ENCODE measurements at places on chromosomes 3 and 15.

DNA sequence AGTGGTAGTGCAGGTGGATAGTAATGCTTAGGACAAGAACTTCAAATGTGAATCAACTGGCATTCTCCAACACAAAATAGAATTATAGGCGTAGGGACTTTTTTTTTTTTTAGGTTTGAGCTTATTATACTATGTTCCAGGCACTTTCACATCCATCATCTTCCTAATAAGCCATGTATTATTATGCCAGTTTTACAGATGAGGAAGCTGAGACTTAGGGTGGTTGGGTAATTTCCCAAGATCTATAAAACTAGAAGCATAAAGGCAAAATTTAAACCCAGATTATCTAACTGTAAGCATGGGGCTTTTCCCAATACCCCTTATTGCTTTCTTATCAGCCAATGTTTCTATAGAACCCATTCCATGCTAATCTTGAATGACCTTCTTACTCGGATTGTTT is 75.1 kb upstream of the ETV5 start:
- DNase-seq: no peak

DNA sequence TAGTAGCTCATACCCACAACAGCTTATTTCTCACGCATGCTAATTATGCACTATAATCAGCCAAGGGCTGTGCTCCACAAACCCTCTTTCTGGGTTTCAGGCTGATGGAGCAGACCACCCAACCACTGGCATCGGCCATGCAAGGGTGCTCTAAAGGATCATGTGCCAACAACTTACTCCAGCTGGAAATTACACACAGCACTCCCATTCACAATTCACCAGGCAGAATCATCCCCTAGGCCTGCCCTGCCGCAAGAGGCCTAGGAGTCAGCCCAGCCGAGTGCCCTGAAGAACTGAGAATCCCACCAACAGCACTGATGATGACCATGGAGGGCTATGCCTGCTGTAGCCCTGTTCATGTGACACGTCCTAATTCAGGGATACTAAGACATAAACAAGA is 216.2 kb upstream of the CHRNA7 start:
- no peak for DNase-seq

GRCh38 chr3:78281381-78281780 is 1241.5 kb downstream of the ROBO2 start:
- no peak for DNase-seq

DNA sequence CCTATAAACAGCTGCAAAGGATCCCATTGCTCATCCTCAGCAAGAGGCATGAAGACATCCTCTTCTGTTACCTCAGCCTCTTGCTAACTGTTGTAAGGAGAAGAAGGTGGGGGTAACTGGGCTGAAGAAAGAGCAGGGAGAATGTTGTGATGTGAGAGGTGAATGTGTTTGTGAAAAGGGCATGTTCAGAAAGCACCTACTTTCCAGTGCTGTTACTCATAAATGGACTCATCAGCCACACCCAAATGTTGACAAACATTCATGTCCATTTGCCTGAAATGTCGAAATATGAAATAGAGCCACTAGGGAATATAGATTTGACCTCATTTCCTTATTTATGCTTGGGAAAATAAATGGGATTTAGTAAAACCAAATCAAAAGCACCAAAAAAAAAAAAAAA is 12.6 kb downstream of the SLC24A1 start:
- DNase-seq: no peak

DNA sequence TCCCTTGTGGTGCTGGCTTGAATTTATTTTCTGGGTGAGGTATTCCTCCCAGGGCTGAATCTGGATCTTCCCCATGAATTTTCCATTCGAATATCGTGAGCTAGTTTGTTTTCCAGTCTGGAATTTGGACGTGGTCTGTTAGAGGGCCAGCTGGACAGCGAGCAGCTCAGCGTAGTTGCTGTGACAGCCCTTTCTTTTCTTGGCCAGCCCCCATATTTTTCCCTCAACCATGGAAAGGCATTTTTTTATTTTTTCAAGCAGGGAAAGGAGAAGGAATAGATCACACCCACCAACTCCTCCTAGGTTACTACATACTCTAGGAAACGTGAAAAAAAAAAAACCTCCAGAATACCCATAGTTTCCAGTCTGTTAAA is 152.0 kb downstream of the KLHL25 start:
- DNase-seq: no peak

GRCh38 chr3:134008630-134009156 is 21.0 kb downstream of the SLCO2A1 start:
- no peak for DNase-seq

- DNase-seq: no peak
Observed at GRCh38 chr3:173869766-173870165, 472.2 kb downstream of the NLGN1 start.

GRCh38 chr15:39685999-39686613 is 96.5 kb downstream of the FSIP1 start:
- peak; percentile 61 for DNase-seq

DNA sequence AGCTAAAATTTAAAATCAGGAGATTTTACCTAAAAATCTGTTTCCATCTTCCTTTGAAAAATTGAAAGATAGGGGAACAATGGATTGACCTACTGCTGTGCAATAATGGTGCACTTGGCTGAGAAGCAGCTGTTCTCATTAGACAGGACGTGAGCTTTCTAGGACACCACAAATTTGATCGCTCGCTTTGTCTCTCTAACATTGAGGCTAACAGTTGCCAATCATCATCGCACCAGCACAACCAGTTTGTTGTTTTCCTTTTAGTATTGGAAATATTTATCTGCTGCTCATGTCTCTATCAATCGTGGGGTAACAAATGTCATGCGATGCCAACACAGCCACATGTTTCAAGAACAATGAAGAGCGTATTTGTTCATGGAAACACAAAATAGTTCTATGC is 228.8 kb upstream of the P2RY1 start:
- DNase-seq: no peak

- no peak for DNase-seq
Observed at GRCh38 chr15:75721923-75722870, 9.5 kb upstream of the CSPG4 start.

DNA sequence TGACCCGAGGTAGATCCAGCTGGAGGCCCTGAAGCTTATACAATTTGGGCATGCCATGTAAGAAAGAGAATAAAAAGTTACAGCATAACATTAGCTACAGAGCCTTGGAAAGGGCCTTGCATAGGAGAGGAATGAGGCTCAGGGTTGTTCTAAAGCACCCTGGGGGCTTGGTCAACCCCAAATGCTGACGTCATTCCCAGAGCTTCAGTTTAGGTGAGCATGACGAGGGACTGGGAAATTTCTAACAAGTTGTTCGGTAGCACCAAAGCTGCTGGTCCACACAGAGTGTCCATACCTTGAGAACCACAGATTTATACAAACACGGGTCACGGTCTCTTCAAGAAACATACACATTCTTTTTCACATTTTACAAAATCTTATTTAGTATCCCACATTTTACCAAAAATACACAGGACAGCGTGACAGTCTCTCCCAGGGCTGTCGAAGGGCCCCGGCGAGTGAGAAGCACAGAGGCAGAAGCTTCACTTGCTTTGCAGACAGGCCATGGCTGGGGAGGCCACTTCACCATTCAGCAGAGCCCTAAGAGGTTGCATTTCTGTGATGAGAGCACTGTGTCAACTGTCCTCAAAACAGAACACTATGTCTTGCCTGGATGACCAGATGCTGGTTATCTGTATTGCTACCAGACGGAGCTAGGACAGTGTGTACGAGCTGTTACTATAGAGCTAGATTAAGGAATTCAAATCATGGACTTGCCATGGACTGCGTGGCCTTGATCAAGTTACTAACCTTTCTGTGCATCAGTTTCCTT is 68.2 kb upstream of the ARRDC4 start:
- DNase-seq: no peak

DNA sequence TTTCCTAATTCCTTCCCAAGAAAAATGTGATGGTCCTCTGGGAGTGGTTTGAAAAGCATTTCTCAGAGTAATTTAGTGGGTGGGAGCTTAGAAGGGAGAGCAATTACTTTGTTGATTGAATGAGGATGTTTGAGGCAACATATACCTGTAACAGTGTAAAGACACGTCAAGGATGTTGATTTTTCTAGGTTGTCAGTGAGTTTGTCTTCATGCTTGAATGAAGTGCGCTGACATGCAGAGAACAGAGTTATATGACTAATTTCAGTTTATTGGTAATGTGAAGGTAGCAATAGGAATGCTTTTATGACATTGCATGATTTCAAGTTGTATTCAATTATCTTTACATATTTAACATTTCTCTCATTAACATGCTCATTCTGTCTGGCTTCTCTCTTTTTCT is 286.9 kb downstream of the NFKBIZ start:
- no peak for DNase-seq

Measured in CD4-positive, alpha-beta T cell treated with Interleukin-10 for 1 hour (primary cell).